ENCODE measurements at places on chromosomes 11 and 22.

- no peak for DNase-seq
Measured at GRCh38 chr11:104898685-104899013, 389 bp upstream of the CASP12 start.

GRCh38 chr11:92960886-92961285 is 8.6 kb upstream of the MTNR1B start:
- DNase-seq, result no peak

DNA sequence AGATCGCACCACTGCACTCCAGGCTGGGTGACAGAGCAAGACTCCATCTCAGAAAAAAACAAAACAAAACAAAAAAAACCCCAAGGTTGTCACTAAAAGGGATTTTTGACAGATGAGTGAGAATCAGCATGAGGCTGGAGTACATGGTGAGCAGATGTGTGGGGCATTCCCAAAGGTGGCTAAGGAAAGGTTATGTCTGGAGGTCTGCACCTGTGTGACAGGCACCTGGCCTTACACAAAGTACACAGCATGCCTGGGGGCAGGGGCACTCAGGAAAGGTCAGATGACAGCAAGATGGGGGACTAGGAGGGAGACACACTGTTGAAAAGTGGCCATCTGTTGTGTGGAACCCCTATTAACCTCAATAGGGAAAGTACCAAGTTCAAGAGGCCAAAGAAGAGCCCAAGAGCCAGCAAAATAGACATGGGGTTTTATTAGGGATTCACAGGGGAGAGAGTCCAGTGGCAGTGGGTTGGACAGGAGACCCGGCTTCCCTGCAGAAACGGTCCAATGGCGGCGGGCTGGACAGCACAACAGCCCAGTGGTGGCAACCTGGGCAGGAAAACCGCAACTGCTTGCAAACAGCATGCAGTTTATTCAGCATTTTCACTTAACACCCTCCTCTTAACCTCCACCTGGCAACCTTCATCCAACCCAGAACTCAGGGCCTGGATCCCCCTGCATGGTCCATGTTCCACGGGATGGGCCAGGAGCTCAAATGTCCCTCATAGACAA is 101.1 kb downstream of the MICAL2 start:
- peak; percentile 54 for DNase-seq

GRCh38 chr11:44361813-44362212 is 51.9 kb upstream of the ALX4 start:
- DNase-seq, result no peak

DNA sequence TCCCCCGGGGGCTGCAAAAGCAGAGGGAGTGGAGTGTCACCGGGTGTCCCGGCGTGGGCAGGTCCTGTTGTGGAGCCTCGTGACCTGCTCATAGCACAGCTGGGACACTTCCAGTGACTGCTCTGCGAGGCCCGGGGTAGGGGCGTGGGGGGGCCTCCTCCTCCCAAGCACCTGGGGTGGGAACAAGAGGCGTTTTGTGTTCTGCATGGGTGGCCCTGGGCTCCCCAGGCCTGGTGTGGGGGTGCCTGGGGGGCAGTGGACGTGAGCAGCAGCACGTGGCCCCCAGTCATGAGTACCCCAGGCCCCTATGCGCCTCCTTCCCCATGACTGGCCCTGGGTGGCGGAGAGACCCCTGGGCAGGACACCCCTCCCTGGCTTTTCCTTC is 104.7 kb downstream of the KCNQ1 start:
- DNase-seq, result no peak

DNA sequence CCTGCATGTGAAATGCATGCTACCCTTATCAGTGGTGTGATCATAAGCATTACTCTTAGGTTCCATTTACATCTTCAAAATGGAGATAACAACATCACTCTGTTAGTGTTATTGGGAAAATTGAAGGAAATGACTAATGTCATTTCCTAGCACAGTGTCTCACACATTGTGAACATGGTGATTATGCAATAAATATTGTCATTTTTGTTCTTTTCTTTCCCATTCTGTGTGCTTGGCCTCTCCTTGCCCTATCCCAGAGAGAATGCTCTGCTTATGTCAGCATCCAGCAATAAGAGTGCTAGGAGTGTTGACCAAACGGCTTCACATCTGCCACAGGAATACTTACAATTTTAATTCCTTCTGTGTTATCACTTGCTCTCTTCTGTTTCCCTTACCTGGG is 1024.1 kb upstream of the CCDC90B start:
- no peak for DNase-seq

GRCh38 chr11:104564921-104565582 is 333.2 kb downstream of the CASP12 start:
- no peak for DNase-seq
